OCI-M1 (cell line): ENCODE measurements at places on chromosomes 3 and 15.

- DNase-seq = peak; percentile 42
These were observed 13.9 kb upstream of the USP3 start for GRCh38 chr15:63490345-63491034.

DNA sequence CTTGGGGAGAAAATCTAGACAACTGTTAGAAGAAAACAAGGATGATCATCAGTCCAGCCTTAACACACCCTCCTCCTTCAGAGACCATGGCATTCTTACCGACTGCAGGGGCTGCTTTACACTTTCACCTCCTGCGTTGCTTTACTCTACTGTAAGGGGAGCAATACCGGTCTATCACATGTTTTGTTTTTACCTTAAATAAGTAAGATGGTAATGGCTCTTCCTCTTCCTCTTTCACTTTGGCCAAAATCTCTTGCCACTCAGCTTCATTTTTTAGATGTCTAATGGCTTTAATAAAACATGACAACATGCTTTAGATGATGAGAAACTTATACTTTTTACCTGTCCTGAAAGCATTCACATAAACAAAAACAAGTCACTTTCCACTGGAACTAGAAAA is 33.4 kb upstream of the STIMATE start:
- DNase-seq = no peak

DNA sequence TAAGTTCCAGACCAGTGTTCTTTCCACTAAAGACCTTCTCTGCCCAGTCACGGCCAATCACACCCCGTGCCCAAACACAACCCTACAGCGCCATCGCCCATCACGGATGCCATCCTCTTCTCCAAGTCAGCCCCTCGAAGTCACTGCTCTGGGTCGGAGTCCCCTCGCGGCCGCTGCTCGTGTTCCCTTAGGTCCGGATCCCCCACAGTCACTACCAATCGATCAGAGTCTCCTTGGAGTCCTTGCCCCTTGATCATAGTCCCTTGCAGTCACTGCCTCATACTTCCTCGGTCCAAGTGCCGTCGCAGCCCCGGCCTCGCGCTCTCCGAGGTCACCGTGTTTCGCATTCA is 461 bp downstream of the PCYT1A start:
- DNase-seq = peak; percentile 58

GRCh38 chr15:37743826-37744225 is 190.6 kb upstream of the TMCO5A start:
- DNase-seq = no peak

DNA sequence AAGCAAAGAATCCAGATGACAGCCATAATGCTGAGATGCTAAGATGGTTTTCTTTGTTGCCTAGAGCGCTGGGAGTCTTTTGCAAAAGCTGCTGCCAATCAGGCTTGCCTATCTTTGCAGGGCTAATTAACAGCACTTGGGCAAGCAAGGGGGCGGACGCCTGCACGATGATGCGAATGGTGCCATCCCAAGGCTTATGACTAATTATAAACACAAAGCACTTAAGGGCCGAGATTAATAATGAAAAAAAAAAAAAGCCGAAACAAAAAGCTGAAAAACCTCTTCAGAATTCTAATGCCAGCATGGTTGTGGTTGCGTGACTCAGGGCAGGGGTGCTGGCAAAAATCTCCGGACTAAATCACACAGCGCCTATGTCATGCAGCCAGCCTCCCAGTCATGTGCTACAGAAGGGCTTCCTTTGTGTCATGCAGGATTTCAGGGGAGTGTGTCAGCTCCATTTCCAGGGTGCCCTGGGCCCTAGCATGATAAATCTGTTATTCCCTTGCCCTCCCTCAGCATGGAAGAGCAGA is 185.0 kb upstream of the ANKRD28 start:
- DNase-seq = no peak

GRCh38 chr3:47515864-47516319 is 2.4 kb upstream of the ELP6 start:
- peak; percentile 28 for DNase-seq

DNA sequence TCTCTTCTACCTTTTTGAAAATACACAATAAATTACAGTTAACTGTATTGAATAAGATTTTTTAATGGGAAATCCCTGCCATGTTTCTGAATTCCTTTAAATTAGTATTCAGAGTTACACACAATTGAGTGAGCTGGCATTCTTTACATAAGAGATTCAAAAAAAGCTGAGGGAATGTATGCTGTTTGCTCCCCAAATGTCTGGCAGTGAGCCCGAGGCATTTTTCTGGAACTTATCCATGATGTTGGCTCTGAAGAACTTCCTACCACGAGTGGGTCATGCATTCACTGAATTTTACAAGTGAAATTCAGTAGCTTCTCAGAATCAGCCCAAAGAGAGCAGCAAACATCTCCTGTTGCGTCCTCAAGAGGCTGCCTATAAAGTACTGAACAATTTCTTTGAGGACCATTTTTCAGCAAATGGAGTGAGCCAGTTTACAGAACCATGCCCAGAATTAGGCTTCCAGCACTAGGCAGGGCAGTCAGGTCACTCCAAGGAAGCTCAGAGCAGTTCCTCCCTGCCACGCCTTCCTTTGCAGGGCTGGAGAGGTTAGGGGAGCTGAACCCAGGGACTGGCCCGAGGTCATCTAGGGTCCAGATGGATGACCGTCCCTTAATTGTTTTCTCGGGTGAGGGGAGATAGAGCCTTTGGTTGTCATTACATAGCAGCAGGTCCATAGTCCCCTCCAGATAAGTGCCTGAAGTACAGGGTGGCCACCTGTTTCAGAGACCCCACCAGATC is 21.2 kb downstream of the GABRA5 start:
- no peak for DNase-seq

- no peak for DNase-seq
These were observed 15.3 kb upstream of the RPL32 start for GRCh38 chr3:12856626-12857025.

GRCh38 chr3:53324105-53324504 is 23.2 kb downstream of the DCP1A start:
- DNase-seq = peak; percentile 32

DNA sequence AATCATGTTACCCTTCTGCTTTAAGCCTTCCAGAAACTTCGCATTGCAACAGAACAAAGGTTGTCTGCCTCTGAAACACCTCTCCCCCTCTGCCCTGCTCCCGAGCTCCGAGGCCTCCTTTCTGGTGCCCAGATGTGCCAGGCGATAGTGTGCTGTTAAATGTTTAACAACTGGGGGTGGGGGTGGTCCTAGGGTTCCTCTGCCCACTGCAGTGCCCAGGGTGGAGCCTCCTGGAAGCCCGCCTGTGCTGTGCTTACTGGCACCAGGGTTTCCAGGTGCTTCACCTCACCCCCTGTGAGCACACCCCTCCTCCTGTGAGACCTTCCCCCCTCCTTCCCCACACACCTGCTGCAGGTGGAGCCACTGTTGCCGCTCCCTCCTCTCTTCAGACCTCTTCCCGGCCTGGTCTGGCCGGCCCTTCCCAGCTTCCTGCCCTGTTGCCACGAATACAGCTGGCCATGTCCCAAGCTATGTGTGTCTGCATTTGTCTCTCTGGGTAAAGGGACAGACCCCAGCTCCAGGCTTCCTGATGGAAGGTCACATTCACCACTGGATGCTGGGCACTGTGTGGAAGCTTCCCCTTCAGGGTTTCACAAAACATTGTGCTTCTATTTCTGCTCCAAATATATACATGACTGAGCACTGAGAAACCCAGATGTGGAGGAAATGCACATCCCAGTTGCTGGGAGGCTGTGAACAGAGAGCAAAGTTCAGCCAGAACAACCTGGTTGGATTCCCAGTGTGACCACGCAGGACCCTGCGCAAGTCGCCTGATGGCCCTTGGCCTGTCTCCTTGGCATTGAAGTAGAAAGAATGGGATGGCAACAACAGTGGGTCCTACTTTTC is 37.2 kb downstream of the MGLL start:
- DNase-seq = no peak

GRCh38 chr3:79664455-79664854 is 103.3 kb downstream of the ROBO1 start:
- no peak for DNase-seq

GRCh38 chr15:59158701-59159034 is 48.0 kb upstream of the LDHAL6B start:
- DNase-seq = no peak
